Stimulated activated memory B cell treated with anti-CD40 and anti-IgM and Interleukin-4, amounts not matched to agents 10 μg/mL and 1 μg/mL and 100 μg/mL, for 72 hours (primary cell): ENCODE measurements at places on chromosomes 3 and 15.
A peak's percentile ranks its signal among the peaks of the same experiment; 100 is the strongest.

DNA sequence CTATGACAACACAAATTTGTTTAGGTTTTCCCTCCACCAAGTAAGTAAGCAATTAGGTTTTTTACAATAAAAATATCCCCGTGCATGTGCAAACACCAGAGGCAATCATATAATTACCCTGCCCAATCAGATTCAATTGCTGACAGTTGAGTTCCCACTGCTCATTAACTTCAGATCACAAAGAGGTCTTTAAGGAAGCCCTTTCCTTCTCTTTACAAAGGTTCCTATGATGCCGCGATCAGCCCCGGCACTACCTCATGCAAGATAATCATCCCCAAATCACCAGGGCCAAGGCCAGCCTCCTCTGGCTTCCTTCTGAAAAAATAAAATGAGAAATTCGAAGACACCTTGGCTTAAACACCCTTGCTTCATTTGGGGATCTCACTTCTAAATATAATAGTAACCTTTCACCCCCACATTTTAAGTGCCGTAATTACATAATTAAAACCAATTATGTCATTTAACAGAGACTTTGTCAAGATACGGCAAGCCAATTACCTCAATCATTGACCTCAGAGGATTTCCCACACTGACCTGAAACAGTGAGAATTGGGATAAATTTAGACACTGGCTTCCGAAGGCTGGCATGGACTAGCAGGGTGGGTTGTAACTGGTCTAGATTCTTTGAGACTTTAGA, 121.3 kb upstream of the WNT5A start:
- no peak for ATAC-seq

DNA sequence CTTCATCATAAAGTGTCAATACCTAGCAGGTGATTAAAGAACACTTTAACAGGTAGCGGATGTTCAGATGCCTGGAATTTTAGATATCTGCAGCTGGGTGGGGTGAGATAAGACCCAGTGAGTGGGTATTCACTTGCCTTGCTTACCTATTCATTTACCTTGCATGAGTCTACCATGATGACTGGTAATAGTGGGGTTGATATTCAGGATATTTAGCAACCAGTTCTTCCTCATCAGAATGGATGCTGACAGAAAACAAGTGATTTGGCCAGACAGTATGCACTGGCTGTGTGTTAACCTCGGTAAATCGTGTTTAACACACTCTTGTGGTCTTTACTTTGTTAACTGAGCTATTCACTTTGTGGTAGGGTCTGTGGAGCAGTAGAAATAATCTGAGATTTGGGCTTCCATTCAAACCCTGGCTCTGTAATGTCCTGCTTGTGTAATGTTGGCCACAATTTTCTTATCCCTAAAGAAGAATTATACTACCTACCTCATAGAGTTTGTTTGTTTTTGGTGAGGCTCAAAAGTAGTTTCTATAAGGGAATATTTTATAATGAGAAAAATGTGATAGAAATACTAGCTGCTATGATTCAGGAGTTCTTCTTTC, 391.9 kb upstream of the TBL1XR1 start:
- no peak for ATAC-seq

GRCh38 chr3:127157171-127157828, 35.6 kb upstream of the PRR23E start:
- ATAC-seq, result no peak

DNA sequence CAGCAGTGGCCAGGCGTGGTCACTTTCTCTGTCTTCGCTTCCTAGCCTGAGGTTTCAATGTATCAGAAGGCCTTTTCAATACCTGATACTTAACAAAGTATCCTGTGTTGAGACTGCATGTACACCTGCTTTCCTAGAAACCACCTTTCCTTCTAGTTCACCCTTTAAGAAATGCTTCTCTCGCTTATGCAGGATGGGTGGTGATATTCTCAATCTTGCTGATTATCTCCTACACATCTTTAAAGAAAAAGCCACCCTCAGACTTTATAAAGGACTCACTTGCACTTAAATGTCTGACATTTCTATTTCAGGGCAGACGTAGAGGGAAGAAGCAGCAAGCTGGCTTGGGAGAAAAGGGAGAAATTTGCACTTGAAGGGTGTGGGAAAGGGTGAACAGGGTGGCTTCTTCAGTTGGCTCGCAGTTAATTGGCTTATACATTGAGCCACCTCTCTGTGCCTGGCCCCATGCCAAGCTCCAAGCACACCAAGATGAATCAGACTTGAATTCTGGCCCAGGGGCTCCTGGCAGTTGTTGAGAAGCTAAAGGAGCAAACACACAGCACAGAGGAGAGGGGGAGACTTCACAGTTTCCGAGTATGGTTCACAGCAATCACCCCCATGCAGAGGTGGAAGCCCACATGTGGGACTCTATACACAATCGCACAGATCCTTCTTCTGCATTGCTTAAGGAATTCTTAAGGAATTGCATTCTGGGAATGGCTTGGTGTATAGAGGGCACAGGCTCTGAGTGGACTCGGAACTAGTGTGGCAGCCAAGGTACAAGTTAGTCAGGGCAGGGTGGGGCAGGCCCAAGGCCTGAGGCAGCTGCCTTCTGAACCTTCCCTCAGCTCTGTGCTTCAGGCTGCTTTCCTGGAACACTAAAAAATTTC, 1.3 kb downstream of the ARL6IP5 start:
- no peak for ATAC-seq

DNA sequence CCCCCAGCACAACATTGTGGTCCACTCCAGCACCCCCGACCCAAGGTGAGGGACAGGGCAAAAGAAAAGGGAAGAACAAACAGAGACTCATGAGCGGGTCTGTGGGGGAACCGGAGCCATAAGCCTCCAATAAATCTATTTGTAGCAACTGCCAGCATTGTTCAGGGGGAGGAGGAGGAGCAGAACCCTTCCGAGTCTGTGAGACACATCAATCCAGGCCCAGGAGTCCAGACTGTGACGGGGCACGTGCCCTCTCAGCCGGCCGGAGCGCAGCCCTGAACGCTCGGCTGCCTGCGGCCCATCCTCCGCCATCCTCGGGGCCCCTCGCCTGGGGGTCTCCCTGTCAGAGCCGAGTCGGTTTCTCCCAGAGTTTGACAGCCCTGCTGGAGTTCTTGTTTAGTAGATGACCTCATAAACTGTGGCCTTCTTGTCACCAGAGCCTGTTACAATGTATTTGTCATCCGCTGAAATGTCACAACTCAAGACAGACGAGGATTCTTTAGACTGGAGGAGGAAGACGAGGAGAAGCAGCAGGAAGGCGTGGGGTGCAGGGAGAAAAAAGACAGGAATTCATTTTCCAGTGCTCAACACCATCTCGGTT, 47.9 kb downstream of the TLE3 start:
- ATAC-seq, result no peak

GRCh38 chr15:31280046-31280830, 46.4 kb upstream of the KLF13 start:
- ATAC-seq, result peak; percentile 13

GRCh38 chr3:168847291-168847883, 751.7 kb upstream of the GOLIM4 start:
- ATAC-seq, result no peak

- ATAC-seq, result no peak
Measured at GRCh38 chr3:88105325-88105724, 44.4 kb upstream of the C3orf38 start.

GRCh38 chr3:129119365-129120100, 2.1 kb downstream of the RAB43 start:
- no peak for ATAC-seq

DNA sequence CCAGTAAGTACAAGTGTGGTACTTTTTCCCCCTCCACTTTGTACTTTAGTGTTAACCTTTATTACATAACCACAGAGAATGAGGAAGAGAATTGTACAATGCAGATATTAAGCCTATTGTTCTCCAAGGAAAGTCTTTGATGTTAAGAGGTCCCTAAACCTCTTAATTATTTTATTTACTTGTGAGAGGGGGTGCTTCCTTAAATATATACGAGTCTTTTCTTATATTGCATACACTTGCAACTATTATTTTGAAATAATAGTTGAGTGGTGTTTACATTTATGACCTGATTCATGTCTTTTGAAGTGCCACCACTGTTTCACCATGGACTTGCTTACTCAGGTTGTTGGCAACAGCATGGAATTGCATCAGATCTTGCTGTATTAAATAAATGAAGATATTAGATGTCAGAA, 10.1 kb downstream of the USP3 start:
- ATAC-seq, result no peak

- no peak for ATAC-seq
Measured at GRCh38 chr15:40746916-40747418, 8.1 kb downstream of the RMDN3 start.

DNA sequence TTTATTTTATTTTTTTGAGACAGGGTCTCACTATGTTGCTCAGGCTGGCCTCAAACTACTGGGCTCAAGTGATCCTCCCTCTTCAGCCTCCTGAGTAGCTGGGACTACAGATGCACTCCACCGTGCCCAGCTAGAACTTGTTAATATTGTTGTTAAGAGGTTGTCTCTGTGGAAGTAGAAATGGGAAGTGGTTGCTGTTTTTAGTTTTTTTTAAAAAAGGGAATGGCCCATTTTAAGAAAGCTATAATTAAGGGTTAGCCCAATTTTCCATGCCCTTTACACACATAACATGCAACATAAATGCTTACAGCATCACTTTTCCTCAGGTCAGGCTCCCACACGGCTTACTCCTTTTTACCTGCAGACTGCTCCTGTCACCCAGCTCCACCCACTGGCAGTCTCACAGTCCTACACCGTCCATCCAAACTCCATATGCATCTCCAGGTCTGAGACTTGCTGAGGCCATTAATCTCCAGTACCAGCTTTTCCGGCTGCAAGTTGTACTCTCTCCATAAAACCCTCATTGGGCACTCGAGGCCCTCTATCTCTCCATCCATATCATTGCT, 19.8 kb downstream of the MORC1 start:
- no peak for ATAC-seq

DNA sequence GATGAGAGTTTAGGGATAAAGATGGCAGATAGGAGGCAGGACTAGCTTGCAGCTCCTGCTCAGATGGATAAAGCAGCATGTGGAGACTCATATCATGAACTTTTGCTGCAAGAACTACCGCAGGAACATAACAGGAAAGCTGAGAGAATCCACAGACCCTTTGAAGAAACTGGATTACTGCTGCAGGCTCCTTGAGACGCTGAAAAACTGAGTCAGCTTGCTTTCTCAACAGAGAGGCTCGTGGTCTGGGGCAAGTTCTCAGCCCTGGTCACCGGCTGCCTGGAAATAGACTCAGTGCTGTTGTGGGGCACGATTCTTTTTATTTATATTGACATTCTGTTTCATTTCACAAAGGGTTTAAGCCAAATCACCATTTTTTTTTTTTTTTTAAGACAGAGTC, 28.8 kb upstream of the TRIM59 start:
- ATAC-seq, result no peak

DNA sequence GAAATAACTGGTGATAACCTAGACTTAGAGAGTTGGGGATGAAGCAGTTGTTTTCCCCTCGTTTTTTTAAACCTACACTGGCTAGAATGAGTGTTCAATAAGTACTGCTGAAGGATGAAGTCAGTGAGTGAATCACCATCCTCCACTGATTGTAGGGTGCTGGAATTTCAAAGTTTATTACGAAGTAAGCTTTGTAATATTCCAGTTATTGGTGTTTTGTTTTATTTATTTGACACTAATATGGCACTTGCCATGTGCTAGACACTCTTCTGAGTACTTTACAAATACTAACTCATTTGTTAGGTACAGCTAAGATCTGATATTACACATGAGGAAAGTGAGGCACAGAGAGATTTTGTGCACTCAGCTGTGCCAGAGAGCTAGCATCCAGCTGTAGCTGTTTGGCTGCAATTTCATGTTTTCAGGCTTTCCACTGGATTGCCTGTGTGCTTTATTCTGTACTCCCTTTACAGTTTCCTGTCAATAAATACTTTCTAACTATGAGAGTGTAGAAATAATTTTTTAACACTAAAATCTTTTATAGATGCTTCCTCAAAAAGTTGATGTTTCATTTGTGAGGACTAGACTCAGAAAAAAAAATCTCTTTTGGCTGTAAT, 5.8 kb downstream of the MAP2K5 start:
- ATAC-seq, result no peak

GRCh38 chr3:18989237-18989795, 159.0 kb upstream of the KCNH8 start:
- ATAC-seq, result no peak

DNA sequence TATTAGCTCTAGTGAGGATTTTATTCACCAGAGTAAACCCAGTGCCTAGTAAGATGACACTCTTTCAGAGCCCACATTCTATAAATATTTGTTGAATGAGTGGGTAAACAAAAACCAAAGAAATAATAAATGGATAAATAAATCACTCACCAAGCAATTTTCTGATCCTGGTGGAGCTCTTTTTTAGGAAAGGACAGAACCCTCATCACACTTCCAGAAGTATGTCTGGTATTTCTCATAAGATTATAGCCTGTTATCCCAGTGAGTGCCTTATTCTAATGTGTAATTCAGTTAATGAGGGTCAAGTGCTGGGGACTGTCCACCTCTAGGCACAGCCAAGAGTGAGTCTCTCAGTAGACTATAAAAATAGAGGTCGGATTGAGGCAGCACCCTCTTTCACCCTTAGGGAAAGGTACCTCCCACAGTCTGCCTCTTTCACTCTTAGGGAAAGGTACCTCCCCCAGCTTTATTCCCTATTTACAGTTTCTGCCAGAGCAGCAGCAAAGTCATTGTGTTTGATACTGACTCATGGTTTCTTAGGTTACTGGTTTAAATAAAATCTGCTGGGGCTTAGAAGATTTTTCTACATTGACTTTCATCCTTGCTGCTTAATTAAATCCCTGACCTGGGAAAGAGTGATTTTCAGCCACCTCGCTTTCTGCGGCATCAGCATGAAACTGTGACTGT, 145.0 kb downstream of the STAC start:
- ATAC-seq, result no peak

GRCh38 chr3:127204841-127205582, 12.1 kb downstream of the PRR23E start:
- ATAC-seq, result no peak

DNA sequence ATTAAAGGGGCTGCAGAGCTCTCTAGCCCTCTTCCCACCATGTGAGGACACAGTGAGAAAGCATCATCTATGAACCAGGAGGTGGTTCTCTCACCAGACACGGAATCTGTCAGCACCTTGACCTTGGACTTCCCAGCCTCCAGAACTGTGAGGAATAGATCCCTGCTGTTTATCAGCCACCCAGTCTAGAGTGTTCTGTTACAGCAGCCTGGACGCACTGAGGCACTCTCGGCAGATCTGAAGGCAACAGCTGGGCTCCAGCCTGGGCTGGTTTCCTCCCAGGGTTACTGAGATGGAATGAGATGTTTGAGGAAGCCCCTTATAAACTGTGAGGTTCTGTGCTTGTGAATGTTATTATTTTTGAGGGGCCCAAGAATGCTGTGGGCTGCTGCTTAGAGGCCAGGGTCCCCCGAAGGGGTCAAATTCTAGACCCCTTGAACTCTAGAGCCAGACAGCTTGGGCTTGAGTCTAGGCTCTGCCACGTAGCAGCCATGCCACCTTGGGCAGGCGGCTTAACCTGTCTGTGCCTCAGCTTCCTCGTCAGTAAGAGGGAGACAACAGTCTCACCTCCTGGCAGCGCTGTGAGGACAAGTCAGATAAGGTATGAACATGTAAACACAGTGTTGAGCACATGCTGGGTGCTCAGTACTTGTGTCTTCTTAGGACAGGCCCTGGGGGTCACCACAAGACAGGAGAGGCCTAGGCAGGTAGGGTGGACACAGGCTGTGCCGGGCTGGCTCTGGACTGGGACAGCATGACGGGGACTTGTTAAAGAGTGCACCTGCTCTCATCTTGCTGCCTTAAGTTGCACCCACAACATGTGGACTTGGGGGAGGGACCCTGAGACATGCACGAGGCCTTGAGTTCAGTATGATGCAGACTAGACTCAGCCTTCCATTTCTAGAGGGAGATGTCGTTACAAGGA, 49.2 kb downstream of the MGLL start:
- no peak for ATAC-seq

- no peak for ATAC-seq
Measured at GRCh38 chr3:155619118-155619915, 125.6 kb downstream of the PLCH1 start.
